COLO829 (cell line): ENCODE measurements at places on chromosomes 16 and 17.

GRCh38 chr17:40922239-40922638 is 15.2 kb downstream of the KRT23 start:
- DNase-seq: peak; percentile 87

GRCh38 chr16:24294131-24294530 is 38.0 kb downstream of the CACNG3 start:
- DNase-seq: no peak

GRCh38 chr16:24689128-24689527 is 40.3 kb upstream of the TNRC6A start:
- DNase-seq: peak; percentile 35

DNA sequence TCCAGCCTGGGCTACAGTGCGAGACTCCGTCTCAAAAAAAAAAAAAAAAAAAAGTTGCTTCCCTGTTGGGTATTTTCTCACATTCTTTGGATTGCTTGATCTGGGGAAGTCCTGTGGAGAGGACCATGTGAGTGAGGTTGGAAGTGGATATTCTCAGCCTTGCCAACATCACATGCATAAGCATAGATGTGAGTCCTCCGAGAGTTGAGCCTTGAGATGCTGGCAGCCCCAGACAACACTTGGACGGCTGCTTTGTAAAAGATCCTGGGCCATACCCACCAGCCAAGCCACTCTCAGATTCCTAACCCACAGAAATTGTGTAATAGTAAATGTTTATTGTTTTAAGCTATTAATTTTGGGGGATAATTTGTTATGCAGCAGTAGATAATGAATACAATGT is 1570.0 kb upstream of the GOT2 start:
- no peak for DNase-seq

- no peak for DNase-seq
Measured at GRCh38 chr16:84312783-84313382, 18.2 kb downstream of the WFDC1 start.

DNA sequence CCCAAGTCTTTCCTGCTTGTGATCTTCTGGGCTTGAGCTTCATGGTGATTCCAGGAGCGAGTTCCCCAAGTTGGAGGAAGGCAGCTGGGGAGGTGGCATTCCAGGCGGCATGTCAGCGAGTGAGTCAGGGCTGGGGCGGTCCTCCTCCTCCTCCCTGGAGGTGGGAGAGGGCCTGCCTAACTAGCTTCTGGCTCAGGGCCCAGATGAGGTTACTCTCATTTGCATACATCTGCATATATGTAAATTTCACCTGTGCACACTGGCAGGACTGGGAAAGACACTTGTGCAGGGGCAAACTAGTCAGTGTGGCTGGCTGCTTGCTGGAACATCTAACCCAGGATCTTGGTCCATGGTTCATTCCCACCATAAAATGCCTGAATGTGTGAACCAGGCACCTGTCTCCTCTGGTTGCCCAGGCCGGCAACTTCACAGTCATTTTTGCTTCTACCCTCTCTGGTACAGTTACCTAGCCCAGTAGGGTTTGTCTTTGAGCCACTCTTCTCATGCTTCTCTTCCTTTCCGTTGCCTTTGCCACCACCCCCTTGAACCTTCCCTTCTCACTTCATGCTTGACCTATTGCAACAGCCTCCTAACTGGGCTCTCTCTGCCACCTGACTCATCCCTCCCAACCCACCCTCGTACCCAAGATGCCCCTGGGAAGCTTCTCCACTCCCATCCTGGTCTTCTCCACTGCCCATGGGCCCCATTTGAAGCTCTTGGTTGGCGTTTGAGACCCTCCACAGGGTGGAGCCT is 9.6 kb upstream of the DLX4 start:
- no peak for DNase-seq

DNA sequence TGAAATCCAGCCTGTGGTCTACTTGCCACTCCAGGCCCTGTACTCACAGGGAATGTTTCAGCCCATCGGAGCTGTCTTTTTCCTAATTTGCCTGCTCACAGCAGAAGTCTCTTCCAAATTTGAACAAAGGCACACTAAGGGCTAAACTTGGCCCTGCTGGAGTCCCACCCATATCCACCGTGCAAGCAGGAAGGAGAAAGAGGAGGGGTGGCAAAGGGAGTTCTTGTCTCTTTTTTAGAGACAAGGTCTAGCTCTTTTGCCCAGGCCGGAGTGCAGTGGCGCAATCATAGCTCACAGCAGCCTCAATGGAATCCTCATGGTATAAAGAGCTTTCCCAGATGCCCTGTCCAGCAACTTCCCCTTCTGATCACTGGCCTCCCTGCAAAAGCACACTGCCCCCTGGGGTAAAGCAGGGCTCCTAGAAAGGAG is 2.7 kb upstream of the PRM1 start:
- no peak for DNase-seq

DNA sequence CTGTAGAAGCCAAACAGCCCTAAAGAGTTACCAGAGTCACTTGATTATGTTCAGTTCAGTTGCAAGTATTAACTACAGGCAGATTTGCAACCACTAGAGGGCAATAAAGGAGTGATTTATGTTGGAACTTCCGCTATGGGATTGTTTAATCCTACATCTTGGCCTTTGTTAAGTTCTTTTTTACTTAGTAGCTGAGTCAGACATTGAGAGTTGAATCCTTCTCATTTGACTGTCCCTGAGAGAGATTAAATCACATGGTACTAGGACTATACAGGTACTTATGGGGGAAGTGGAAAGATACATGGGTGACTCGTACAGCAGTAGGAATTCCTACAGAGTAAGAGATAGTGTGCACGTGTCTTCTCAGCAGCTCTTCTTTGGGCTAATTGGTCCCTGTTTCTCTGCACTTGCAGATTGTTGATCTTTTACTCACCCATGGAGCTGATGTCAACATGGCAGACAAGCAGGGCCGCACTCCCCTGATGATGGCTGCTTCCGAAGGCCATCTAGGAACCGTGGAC is 40.3 kb downstream of the CYB561 start:
- peak; percentile 84 for DNase-seq

DNA sequence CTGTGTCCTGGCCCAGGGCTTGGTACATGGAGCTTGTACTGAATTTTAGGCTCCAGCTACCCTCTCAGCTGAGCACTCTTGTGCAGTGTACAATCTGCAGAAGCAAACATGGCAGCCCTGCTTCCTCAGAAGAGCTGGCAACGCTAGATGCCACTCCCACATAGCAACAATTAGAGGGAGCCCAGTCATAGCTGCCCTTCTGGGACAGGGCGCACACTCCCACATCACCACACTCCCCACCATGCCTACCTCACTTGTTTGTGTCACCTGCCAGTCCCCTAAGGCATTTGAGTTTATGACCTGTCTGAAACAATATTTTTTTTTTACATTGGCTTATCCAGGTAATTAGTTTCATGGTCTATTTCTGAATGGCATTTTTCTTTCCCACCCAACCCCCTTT is 72.3 kb downstream of the C17orf67 start:
- no peak for DNase-seq

DNA sequence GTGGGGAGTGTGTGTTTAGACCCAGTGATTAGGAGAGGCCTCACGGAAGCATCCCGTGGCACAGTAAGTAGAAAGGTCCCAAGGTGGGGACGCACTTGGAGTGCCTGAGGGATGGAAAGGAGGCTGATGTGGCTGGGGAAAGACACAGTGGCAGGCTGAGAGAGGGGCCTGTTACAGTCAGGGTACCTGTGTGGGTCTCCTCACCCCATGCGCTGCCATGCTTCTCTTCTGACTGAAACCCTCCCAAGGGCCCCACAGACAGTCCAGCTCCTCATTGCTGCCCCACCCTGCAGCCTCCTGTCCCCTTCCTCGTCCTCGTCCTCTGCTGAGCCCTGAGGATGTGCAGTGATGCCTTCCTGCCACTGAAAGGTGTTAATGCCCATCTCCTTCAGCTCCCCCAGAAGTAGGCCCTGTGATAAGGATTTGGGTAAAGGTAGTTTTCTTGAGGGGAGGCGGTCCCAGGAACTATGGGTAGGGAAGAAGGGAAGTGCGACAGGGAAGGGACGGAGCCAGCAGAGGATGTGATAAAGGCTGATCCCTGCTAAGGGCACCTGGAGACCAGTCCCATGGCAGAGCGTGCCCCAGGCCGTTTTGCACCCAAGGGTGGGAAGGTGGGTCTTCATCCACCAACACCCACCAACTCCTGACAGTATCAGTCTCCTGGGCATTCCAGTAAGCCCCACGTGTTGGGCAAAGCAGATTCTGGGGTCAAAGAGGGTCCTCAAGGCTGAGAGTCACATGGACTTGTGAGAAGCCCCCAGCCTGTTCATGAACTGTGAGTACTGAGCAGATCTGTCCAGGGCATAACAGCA is 237.2 kb downstream of the GSG1L start:
- DNase-seq: no peak

DNA sequence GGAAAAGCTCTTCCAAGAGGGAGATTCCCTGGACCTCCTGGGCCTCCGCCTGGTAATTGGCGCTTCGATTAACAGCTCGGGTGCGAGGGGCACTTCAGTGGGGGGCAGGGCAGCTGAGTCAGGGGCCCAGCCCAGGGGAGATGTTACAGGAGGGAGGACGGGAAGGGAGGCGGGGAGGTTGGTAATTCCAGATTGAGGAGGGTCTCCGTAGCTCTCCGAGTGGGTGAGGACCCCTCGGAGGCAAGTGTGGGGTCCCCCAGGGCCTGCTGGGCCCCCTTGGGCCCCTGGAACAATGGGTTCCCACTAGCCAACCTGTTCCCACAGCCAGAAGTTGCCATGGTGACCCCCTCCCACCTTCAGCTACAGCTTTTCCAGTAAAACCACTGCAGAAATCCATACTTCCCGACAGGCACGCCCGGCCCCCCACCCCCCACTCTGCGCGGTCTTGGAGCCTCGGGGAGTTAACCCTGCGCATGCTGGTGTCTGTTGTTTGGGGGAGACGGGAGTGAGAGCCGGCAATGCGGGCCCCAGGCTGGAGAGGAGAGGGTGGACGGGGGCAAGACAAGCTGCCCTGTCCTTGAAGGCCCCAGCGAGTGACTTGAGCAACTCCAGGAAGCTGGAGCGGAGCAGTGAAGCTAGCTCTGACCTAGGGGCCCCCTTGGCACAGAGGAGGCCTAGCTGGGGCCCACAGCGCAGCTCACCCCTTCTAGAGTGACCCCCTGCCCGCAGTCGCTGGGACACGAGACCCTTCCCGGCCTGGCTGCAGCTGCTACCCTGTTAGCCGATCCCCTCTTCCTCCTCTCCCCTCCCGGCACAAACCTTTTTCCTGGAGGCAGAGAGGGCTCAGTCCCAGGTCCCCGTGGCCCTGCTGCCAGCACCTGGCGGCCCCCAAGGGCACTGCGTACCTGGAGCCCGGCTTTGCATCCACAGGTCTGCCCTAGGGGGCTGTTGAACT is 37.8 kb downstream of the TMEM235 start:
- no peak for DNase-seq

GRCh38 chr17:36723459-36724025 is 122.2 kb downstream of the MRM1 start:
- no peak for DNase-seq

GRCh38 chr17:68693466-68693865 is 92.3 kb upstream of the FAM20A start:
- no peak for DNase-seq

DNA sequence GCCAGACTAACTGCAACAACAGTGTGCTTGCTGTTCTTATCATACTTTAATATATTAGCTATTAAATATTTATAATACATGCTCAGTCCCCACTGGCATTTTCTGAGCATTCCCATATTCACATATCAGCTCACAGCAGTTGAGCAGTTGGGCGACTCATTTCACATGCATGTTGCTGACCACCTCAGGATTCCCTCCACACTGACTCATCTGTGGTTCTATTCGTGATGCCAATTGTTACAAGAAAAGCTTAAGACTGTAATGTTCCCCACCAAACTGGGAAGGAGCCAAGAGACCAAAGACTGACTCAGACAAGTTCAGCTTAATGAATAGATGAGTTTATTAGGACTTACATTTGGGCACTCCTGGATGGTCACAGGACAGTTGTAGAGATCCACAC is 100.3 kb upstream of the KIF2B start:
- DNase-seq: peak; percentile 75

- no peak for DNase-seq
Measured at GRCh38 chr17:10729334-10730193, at the start of gene TMEM220. Gene TMEM220, minus strand, starts transcription at chr17:10730023. Its CDS starts 172 bp downstream, at chr17:10729851.

DNA sequence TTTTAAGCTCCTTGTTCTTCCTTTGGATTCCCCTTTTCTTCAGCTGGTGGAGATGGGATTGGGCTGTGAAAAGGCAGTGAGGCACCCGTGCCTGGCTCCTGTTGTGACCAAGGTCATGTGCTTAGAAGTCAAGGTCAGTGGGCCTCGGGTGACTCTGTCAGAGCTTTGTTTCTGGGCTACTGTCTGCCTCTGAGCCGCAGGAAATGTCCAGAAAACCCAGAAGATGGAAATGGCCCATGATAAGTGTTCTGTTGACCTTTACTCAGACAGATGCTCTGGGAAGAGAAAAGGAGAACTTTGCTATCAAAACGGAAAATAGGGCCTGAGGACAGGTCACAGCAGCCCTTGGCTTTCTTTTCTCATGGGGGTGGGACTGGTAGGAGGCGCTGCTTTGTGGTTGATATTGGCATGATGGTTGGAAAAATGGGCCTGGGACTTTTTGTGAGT is 2.9 kb downstream of the ABCC1 start:
- DNase-seq: no peak
